ENCODE measurements at places on chromosomes 7 and 10. TPM values are rescaled to one million over a fixed set of nuclear protein-coding genes. Genes with fewer than 3 reads are reported as not detected.

- no peak overlapping the region for H3K27ac ChIP-seq
- peaks cover 22% of the 10 kb centered on the region for H3K4me1 ChIP-seq
- H3K36me3 ChIP-seq, result no peaks in the 10 kb centered on the region
- DNase-seq, result no peak
These were observed 439.5 kb upstream of the NRP1 start for GRCh38 chr10:33773886-33774480.

DNA sequence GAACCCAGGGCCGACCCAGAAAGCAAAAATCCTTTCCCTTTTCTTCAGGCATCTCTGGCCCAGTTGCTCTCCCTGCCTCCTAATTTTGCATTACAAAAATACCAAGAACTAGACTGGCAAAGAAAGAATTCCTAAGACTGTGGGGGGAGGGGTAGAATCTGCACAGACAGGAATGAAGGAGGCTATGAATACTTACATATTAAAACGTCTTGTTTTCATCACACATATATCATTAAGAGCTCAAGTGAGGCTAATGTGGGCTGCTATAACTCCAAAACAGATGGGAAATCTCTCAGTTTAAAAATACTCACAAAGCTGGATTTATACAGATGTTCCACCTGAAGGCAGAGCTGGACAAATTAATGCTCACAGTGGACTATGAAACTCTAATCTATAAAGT, 29.2 kb upstream of the MKX start:
- peaks cover 5% of the 10 kb centered on the region for H3K27me3 ChIP-seq
- no peak overlapping the region for H3K4me3 ChIP-seq
- H3K36me3 ChIP-seq, result no peaks in the 10 kb centered on the region
- H3K4me1 ChIP-seq, result peaks cover 2% of the 10 kb centered on the region

- H3K36me3 ChIP-seq, result no peaks in the 10 kb centered on the region
- H3K27me3 ChIP-seq, result peaks cover 32% of the 10 kb centered on the region
- peak; percentile 37 for DNase-seq
- H3K4me3 ChIP-seq, result peak overlapping the region; percentile 93
- peak overlapping the region; percentile 74 for H3K27ac ChIP-seq
- H3K4me1 ChIP-seq, result peaks cover 65% of the 10 kb centered on the region
These were observed 3.2 kb downstream of the SFMBT2 start for GRCh38 chr10:7407368-7408290.

- no peak overlapping the region for H3K27ac ChIP-seq
- peaks cover 1% of the 10 kb centered on the region for H3K27me3 ChIP-seq
- H3K4me1 ChIP-seq, result peaks cover 1% of the 10 kb centered on the region
- no peak for DNase-seq
These were observed 128.7 kb downstream of the COBL start for GRCh38 chr7:51187941-51188340.

GRCh38 chr7:117032810-117033209, 79.5 kb downstream of the ST7 start:
- no peaks in the 10 kb centered on the region for H3K4me1 ChIP-seq
- H3K27ac ChIP-seq, result no peak overlapping the region
- no peak overlapping the region for H3K4me3 ChIP-seq
- DNase-seq, result no peak
- no peaks in the 10 kb centered on the region for H3K36me3 ChIP-seq

- no peak for DNase-seq
- no peak overlapping the region for H3K27ac ChIP-seq
- H3K36me3 ChIP-seq, result peaks cover 18% of the 10 kb centered on the region
- H3K4me3 ChIP-seq, result no peak overlapping the region
- no peaks in the 10 kb centered on the region for H3K27me3 ChIP-seq
- H3K4me1 ChIP-seq, result peaks cover 10% of the 10 kb centered on the region
These were observed 7.6 kb downstream of the ATP5F1C start for GRCh38 chr10:7795605-7796004.

CARD11 gene
- 18.7 TPM for polyA plus RNA-seq
